CD8-positive, alpha-beta T cell (primary cell): ENCODE measurements at places on chromosomes 13 and 19.

DNA sequence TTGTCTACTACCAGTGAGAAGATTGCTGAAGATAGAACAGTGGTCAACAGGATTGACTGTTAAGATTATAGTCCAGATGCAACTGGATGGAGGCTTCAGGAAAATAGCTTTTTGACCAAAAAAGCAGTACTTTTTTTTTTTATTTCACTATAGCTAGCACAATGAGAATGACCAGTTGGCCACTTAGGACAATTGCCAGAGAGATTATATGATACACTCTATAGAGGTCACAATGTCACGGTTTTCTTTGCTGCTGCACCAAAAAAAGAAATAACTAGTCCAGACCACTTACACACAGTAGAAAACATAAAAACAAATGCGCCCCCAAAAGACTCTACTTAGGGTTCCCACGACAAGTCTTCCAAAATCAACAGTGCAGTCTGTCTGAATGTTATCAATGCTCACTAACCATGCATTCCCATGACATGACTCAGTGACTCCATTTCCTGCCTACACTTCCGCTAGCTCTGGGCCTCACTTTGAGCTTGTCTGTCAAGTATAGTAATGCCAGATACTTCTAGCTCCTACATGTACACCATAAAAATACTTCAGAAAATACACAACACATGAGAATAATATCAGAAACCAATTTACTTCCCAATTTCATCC is 209.1 kb upstream of the STARD13 start:
- DNase-seq: no peak

- DNase-seq: no peak
Observed at GRCh38 chr19:52022193-52022592, 6.0 kb downstream of the ZNF614 start.

GRCh38 chr19:37551129-37551993 is 43.2 kb downstream of the ZNF571 start:
- no peak for DNase-seq

DNA sequence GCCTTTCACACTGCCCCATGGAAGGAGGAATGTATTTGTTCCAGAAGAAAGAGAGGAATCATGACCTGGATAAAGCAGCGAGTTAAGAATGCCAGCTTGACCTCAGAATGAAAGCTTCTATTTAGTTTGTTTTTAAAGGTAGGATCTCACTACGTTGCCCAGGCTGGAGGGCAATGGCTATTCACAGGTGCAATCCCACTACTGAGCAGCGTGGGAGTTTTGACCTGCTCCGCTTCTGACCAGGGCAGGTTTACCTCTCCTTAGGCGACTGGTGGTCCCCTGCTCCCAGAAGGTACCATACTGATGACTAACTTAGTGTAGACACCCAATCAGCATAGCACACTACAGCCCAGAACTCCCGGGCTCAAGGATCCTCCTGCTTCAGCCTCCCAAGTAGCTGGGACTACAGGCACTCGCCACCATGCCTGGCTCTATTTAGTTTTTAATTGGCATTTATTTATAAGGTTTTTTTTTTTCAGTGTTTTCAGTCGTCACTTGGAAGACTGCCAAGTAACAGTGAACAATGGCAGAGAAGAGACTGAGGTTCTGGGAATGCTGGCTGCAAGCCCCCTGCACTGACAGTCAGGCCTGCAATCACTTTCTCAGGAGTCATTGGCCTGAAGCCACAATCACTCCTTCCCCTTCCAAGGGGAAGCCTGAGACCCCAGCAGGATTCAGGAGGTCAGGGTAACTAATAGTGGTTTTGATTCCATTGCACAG is 73.1 kb downstream of the EPS15L1 start:
- DNase-seq: no peak

DNA sequence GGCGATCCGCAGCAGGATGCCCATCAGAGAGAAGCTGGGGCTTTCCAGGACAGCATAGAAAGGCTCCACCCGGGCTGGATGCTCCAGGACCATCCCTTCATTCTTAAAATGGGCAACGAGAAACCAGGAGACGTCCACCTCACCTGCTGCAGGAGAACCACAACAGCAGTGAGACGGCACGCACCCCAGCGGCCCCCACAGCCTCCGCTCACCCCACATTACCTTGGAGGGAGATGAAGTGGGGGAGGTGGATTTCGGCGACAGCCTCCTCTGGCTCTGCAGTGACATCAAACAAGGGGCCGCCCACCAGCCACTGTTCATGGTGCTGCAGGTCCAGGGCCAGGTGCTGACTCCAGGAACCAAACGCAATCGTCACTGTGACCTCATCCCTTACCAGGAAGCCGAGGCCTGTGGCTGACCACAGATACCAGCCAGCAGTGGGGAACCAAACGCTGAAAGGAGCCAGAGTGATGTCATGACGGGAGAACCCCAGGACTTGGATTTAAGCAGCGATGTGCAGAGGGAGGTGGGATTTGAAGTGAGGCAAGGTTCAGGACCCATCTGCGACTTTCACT is 25.1 kb downstream of the CARD8 start:
- peak; percentile 41 for DNase-seq

DNA sequence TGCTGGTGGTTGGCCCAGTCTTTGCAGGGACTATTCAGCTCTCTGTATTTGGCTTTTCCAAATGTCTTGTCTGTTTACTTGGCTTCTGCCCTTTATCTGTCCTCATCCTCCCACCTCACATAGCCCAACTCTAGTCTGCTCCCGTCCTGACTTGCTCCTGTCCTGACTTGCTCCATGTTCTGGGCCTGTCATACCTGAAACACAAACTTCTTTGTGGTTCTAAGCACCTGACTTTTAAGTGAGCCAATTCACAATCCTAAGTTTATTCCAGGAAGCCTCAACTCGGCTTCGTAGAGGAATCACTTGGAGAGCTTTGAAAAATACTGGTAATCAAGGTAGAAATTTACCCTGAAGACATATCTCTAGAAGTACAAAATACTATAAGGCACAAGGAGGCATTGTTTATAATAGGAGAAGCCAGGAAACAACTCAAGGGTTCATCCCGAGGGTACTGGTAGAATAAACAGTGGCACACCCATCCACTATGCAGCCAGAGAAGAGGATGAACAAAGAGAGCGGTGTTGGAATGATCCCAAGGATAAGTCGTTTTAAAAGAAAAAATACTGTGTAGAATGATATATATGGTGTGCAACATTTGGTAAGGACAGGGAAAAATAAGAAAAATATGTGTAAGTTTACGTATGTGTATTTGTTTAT is 284.5 kb downstream of the FGF14 start:
- no peak for DNase-seq
